ENCODE measurements at places on chromosomes 11 and 22.

- DNase-seq = no peak
These were observed 20.2 kb downstream of the C22orf31 start for GRCh38 chr22:29041408-29041807.

DNA sequence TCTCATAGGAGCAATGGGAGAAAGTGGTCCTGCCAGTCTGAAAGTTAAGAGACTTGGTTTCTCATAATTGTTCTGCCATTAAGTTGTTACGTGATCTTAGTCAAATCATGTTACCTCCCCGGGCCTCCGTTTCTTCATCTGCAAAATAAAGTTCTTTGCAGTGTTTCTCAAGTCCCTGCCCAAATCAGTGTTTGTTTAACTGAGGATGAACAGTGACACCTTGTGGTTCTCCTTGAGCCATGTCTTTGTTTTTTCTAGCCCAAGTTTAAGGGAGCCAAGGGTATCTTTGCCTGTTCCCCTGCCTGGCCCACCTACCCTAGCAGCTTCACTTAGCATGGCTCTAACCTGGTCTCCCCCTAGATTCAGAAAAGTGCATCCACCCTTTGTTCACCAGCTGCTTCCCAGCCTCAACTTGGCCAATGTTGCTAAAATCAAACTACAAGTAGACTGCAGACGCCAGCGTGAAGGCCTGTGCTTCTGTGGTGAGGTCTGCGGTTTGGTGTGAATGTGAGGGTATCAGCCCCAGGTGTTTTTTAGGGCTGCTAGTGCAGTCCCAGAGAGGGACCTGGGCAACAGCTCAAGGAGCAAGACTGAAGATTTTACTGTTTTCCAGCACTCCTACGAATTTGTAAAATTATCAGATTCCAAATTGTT is 35.5 kb downstream of the FZD4 start:
- DNase-seq = no peak

DNA sequence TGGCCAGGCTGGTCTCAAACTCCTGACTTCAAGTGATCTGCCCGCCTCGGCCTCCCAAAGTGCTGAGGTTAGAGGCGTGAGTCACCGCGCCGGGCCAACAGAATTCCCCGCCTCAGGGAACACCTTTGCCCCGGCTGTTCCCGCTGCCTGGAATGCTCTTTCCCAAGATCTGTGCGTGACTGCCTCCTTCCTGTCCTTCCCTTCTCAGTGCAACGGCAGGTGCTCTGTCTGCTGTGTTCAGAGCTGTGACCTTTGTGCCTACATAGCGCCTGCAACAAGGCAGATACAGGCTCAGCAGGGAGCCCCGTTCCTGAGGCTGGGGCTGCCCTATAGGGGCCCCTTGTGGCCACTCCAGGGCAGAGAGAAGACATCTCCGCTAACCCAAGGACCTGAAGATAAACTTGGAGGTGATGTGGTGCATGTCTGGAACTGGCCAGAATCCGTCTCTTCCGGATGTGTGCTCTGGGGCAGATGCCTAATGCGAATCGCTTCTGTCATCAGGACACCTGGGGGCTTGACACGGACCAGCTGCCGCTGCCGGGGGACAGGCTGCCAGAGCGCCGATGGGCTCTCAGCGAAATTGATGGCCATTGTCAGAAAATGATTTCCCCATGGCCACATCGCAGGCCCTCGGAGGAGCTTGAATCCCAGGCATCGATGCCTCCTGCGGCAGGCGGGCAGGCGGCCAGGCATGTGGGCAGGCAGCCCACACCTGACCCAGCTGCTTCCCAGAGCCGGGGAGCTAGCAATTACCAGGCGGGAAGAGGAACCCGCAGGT is 43.5 kb upstream of the TCF20 start:
- no peak for DNase-seq

DNA sequence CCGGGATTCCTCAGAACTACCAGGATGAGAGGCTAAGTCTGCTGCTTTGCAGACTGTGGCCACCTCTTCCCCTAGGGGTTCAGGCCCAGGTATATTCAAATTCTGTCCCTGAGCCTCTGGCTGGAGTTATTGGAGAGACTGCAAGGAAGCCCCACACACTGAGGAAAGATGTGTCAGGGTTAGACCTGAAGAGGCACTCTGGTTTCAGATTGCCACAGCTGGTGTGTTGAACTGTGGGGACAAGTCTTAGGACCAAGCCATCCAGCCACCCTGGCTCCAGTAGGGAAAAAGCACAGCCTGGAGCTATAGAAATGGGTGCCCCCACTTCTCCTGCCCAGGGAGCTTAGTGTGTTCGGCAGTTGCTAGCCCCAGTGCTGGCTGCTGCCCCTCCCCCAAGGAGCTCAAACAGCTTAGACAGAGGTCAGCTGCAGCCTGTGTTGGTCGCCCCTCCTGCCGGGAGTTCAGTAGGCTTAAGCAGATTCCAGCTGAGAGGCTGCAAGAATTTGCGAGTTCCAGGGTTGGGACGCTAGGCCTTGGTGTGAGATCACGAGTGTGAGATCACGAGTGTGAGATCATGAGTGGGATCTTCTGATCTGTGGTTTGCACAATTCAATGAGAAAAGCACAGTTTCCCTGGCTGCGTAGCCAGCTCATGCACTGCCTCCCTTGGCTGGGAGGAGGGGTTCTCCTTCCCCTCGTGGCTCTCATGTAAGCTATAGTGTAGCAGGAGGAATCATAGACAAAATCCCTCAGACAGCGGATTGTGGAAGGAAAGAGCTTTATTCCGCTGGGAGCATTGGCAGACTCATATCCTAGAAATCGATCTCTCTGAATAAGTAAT is 552.1 kb upstream of the CHORDC1 start:
- DNase-seq = no peak

GRCh38 chr11:44964526-44965209 is 14.0 kb upstream of the TP53I11 start:
- DNase-seq = no peak
